ENCODE measurements at places on chromosomes 1 and 21.

DNA sequence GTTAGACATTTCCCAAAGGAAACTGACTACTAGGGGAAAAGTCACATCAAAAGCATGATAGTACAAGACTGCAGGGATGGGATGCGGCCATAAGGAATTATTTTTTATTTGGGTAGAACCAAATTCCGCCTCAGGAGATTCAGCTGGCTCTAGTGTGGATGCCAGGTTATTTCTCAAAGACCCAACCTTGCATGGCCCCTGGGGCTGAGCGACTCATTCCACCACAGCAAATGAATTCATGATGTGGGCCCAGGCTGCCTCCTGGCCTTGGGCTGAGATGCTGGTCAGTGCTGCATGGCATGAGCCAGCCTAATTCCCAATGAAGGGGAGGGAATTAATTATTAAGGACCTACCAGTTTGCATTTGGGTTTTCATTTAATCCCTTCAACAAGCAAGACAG lies 11.8 kb downstream of the TMEM35B start:
- no peak for DNase-seq

DNA sequence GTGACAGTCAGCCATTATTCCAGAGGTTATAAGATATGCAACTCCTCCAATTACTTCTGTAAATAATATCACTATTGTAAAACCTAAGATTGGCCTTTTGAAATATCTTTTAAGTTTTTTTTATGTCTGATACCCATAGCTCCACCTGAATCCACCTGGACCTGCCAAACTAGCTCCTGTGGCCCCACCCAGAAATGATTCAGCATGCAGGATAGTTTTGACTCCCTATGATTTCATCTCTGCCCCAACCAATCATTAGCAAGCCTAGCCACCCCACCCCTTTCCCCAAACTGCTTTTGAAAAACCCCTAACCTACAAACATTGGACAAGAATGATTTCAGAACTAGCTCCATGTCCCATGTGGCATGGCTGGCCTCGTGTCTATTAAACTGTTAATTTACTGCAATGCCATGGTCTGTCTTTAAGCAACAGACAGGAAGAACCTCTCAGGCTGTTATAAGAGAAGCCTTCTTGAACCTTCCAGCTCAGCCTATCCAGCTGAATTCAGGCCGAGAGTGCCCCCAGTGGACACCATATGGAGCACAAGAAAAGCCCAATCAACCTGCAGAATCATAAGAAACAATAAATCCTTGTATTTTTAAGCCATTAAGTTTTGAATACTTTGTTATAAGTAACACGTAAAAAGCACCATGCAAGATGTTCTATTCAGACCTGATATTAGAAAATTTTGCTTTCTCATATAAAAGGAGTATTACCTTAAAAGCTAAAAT lies 263.0 kb upstream of the ZRANB2 start:
- DNase-seq = peak; percentile 12

DNA sequence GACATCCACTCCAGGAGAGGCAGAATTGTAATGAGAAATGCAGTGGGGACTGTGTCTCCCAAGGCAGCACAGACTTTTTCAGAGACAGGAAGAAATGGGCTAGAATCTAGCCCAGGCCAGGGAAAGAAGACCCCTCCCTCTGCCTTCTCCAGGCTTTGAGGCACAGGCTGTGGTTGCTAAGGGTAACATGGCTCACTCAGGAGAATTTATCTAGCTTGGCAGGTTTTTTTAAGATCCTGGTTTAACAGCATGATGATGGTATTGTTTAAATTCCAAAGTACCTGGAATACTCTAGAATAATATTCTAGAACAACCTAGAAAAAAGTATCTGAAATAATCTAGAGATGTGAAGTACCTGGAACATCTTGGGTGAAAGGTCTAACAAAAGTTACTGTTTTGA lies 125.6 kb downstream of the URB2 start:
- DNase-seq = no peak

DNA sequence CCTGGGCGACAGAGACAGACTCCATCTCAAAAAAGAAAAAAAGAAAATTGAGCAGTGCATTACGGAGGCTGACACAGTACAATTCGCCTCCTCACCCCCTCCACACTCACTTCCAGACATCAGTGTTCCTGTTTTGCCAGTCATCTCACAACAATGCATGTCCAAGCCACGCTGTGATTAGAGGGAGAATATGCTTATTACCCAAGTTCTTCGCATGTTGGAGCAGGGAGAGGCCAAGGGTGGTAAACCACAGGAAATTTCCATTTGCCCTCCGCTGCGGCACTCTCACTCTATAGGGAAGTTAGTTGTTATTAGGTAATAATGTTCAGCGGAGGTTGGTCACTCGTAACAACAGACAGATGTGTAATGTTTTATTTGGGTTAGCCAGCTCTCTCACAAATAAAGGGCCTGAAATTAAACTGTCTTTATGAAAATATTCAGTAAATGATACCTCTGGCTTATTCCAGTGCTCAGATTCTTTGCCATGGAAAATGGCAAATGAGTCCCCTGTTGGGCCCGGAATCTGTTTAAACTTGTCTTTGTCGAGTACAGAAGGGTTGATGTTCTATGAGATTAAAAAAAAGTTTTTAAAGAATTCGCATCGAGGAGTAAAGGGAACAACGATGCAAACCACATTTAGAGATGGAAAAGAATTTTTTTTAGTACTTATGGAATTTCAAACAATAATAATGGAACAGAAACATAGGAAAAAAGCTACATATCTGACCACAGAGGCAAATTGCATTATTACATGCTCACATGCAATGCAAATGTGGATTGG lies 33.1 kb downstream of the KCNJ15 start:
- no peak for DNase-seq

GRCh38 chr1:156901966-156902915 lies 8.7 kb downstream of the PEAR1 start:
- DNase-seq = no peak
